ENCODE measurements at places on chromosomes 5 and 9. TPM values are rescaled to one million over a fixed set of nuclear protein-coding genes. Genes with fewer than 3 reads are reported as not detected.

The POLK gene
- total RNA-seq = 22.6 TPM

The PTCH1 gene
- 18.7 TPM for total RNA-seq

The TRPM3 gene
- not detected for total RNA-seq

The SLC25A48 gene
- 0.42 TPM for total RNA-seq

DNA sequence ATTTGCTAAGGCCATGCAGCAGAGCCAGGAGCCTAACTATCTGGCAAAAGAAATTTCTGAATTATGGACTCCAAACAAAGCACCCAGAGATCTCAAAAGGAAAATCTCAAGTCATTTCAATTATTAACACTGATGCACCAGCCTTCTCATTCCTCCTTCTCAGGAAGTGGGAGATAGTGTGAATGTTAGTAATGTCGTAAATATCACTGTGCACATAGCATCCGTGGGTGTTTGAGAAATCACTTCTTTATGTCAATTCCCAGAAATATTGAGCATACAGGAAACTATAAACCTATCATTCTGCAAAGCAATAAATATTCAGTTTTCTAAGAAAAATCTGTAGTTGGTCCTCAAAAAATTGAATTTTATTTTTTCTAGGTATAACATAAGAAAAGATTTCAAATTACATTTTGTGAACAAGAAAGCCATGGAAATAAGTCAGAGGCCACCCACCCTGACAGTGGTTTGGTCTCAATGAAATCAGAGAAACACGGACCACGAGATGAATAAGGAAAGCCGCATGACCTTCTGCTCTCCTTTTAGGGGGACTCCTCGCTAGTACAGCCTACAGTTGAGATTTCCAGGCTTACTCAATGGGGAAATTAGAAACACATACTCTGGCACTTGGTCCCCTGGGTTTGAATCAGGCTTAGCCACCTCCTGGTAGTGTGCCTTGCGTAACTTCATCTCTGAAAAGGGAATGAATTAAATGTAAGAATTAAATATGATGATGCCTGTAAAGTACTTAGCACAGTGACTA, 120.6 kb downstream of the DIRAS2 start:
- no peak for DNase-seq

- DNase-seq = no peak
Observed at GRCh38 chr5:141957367-141957996, 520 bp downstream of the PCDH12 start.

DNA sequence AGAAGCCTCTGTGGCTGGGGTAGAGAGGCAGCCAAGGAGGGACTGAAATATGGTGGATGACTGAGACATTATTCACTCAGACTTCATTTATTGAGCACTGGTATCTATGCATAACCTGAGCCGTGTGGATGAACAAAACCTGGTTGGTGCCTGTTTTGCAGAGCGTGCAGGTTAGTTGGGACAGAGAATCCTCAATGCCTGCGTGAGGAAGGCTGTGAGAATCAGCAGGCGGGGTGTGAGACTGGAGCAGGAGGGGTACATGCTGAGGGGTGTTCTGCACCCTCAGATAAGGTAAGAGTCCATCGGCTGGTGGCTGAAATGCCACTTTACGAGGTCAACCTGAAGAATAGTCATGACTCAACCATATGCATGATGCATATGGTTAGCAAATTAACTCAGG, 271.6 kb downstream of the MED10 start:
- DNase-seq = peak; percentile 57

- DNase-seq = no peak
Observed at GRCh38 chr5:120479066-120479465, 15.0 kb downstream of the PRR16 start.

- DNase-seq = no peak
Observed at GRCh38 chr5:138160706-138161105, 17.7 kb downstream of the BRD8 start.

DNA sequence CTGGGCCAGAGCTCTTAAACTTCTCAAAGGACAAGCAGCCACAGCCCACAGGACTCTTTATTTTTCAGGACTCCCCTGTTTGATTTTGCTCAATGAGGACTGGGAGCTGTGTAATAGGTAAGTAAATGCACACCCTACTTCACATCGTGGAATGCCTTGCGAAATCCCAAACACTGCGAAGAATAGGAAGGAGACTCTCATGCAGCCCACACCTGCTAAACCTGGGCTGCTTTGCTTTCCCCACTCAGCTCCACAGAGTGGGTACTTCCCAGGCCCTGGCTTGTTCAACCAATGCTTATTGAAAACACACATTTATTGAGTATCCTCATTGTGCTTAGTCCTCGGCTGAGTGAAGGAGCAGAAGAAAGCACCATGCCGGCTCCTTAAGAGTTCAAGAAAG, 103.3 kb upstream of the FSTL4 start:
- DNase-seq = no peak

DNA sequence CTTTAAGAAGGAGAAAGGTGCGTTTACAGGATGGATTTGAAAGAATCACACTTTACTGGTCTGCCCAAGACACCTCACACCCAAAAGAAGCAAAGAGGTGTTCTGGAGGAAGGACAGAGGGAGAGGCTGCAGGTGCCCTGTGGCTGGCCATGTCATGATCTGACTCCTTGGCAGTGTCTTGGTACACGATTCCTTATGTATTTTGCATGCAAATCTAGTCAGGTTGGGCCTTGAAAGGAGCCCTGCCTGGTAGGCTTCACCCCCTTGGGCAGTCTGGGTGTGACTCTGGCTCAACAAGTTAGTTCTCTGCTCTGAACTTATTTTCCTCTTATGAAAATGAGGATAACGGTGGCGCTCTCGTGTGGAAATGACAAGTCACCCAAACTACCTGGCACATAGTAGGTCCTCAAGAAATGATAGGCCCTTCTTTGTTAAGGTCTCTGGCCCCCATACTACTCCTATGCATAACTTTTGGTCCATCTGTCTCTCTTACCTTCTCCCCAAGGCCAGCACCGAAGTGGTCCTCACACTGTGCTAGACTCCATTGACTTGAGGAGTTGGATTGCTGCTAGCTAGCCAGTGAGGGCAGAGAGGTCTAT, 212.5 kb downstream of the SEMA6A start:
- peak; percentile 60 for DNase-seq

DNA sequence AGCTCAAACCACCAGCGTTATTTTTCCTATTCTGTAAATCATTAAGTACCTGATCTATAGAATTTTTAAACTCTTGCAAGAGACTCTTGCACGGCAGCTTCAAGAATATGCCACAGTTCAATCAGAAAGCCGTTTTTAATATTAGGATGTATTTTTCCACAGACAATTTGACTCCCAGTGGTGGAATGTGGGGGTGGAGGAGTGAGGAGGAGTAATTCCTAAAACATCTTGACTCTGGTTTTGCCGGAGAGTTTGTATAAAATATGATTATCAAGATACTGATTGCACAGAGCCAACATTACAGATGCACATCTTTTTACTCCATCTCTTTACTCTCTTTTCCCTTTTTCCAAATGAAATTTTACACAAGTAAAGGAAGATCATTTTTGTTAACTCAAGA, 288.3 kb downstream of the ENC1 start:
- DNase-seq = no peak

- DNase-seq = no peak
Observed at GRCh38 chr5:111585291-111585690, 73.0 kb upstream of the STARD4 start.

- DNase-seq = no peak
Observed at GRCh38 chr9:6409811-6410210, 3.2 kb upstream of the UHRF2 start.

GRCh38 chr5:10254686-10255085, 4.6 kb downstream of the CCT5 start:
- peak; percentile 4 for DNase-seq

GRCh38 chr9:68732405-68733020, 27.5 kb downstream of the PIP5K1B start:
- DNase-seq = no peak

- DNase-seq = no peak
Observed at GRCh38 chr9:97445119-97445701, 33.3 kb downstream of the TDRD7 start.

- no peak for DNase-seq
Observed at GRCh38 chr5:135718151-135718550, 116.3 kb upstream of the SLC25A48 start.

DNA sequence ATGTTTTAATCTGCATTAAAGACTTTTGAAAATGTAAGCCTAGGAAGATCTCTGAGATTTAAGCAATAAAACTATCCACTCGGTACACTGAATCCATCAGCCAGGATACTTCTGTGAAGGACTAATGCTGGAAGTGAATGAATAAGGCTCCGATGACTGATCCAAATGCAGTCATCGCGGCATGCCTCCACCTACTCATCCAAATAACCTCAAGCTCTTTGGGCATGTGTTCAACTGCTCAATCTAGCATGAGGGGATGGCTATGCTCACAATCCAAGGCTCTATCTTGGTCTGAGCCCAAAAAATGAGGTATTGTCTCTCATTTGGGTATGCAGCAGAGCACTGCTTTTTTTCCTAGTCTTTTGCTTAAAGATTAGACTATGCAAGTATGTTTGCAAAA, 19.2 kb downstream of the MARCHF3 start:
- DNase-seq = no peak

DNA sequence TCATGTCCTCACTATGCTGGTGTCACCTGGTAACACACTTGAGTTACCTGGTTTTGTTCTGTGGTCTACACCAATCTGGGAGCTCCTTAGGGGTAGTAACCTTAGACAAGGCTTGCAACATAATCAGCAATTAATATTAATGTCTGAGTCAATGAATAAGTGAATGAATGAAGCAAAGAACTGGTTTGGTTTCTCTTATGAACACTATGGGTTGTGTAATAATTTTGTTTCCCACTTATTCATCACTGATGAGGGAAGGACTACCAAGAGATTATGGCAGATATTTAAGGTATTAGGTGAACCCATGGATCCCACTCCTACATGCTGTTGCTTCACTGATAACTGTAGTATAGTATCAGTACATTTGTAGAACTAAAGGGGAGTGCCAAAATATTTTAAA, 116.0 kb downstream of the SLC12A2 start:
- no peak for DNase-seq

DNA sequence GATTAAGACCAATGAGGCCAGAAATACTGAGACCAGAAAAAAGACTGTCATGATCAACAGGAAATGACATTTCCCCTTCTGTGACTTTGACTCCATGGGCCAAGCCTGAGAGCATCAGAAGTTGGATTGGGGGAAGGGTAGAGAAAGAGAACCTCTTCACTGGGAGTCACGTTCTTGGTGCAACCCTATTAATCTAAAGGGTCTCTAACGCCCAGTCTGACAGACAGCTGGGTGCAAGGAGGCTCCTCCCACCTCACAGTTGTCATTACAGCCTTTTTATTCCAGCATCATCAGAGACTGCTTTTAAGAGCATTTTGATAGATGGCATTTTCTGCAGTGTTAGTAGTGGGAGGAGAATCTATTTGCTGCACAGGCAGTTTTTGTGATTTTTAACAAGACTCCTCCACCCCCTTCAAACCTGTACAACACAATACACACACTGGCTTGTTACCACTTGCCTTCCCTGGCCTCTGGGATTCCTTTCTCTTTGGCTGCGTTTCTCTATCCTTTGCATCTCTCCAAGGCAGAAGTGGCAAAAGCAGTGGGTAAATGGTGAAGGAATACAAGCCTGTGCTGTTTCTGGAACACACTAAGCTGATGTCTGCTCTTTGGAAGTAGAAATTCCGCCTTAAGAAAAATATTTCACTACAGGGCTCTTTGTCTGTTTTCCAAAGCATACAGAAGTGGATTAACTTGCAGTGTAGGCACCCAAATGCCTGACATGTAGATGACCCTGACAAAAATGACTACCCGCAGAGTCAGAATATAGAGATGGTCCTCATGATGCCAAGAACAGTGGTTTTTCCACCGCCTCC, 310.4 kb upstream of the ZNF608 start:
- DNase-seq = no peak

- DNase-seq = no peak
Observed at GRCh38 chr5:134523543-134524271, 1.8 kb upstream of the JADE2 start.

GRCh38 chr5:127909066-127909465, 174.5 kb upstream of the SLC12A2 start:
- DNase-seq = no peak

DNA sequence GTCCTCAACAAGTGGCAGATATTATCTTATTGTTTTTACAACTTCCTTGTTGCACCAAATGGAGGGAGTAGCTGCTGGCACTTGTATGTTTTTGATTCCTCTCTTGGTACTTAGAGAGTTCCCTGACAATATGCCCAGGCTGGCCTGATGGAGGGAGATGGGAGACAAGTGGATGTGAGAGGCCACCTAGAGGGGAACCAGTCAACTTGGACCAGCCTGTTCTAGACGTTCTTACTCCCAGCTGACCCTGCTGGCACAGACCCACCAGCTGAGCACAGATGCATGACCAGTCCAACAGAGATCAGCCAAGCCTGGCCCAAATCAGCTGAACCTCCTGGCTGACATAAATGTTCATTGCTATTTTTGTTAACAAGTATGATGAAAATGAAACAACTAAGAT, 60.9 kb upstream of the GDNF start:
- DNase-seq = no peak

DNA sequence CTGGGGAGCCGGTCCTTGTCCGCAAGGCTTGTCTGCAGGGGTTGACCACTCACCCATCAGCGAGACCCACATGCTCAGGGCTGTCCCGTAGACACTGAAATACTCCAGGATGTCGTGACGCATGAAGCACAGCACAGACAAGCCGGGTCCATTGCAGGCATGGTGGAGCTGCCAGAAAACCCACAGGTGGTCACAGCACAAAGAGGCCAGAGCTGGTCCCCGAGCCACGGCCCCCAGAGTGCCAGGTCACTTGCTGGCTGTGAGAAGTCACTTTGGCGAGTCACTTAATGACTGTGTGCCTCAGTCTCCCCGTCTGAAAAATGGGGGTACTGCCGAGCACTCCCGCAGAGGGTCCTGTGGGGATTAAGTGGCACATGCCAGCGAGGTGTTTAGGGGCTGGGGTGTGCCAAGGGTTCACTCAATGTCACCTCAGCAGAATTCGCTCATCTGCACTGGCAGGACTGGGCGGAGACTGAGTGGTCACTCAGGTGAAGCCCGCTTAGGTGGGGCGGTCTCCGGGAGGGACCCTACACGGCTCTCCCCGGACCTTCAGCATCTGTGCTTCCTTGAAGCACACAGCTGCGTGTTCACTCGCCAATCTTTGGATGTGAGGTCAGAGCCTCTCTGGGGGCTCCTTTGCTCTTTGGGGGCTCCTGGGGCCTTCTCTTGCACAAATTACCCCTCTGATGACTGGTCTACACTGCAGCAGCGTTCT, 4.5 kb downstream of the MYMK start:
- no peak for DNase-seq

- no peak for DNase-seq
Observed at GRCh38 chr9:618478-618877, 223.0 kb upstream of the DMRT1 start.

All from esophagus muscularis mucosa (tissue), 4 donors.